ENCODE measurements at places on chromosomes 16 and 17. TPM values are rescaled to one million over a fixed set of nuclear protein-coding genes. Genes with fewer than 3 reads are reported as not detected.

The NEK8 gene
- 0.24 TPM for total RNA-seq

The NOL3 gene
- 29.4 TPM for total RNA-seq

The ITGA2B gene
- 0.68 TPM for total RNA-seq

The GAN gene
- total RNA-seq = 5.2 TPM

The TPSG1 gene
- not detected for total RNA-seq

The LITAF gene
- 26.5 TPM for total RNA-seq

The GJC1 gene
- total RNA-seq = 19.3 TPM

The DOC2B gene
- not detected for total RNA-seq

The XAF1 gene
- 28.1 TPM for total RNA-seq

The TMEM114 gene
- not detected for total RNA-seq

The SGCA gene
- total RNA-seq = not detected

The CCDC137 gene
- total RNA-seq = 7.7 TPM

The CAVIN1 gene
- 217 TPM for total RNA-seq

The SDK2 gene
- total RNA-seq = 1.6 TPM

The MT1E gene
- 604 TPM for total RNA-seq

The KRT32 gene
- not detected for total RNA-seq

The MYH2 gene
- not detected for total RNA-seq

The PRSS33 gene
- total RNA-seq = not detected

The SNX20 gene
- not detected for total RNA-seq

The C17orf67 gene
- total RNA-seq = 0.12 TPM

The OXLD1 gene
- 36.5 TPM for total RNA-seq

The CES3 gene
- total RNA-seq = 0.10 TPM

The CHAD gene
- total RNA-seq = not detected

The SBK1 gene
- total RNA-seq = not detected

The CHMP6 gene
- total RNA-seq = 10.5 TPM

The OSGIN1 gene
- 4.2 TPM for total RNA-seq

The CDR2L gene
- total RNA-seq = 8.9 TPM

The TP53TG3 gene
- 0.10 TPM for total RNA-seq

The CLEC18B gene
- total RNA-seq = not detected

The TP53TG3B gene
- total RNA-seq = 1.4 TPM

The MRC2 gene
- 152 TPM for total RNA-seq

The MRPL12 gene
- 12.6 TPM for total RNA-seq

The CDRT15 gene
- 0.84 TPM for total RNA-seq

The CCL16 gene
- not detected for total RNA-seq

The NGFR gene
- 10.1 TPM for total RNA-seq

The KRTAP2-1 gene
- not detected for total RNA-seq

The NPIPB9 gene
- not detected for total RNA-seq

The IRF8 gene
- total RNA-seq = not detected

The BCAR1 gene
- total RNA-seq = 19.7 TPM
